ENCODE measurements at places on chromosomes 12 and 14. TPM values are rescaled to one million over a fixed set of nuclear protein-coding genes. Genes with fewer than 3 reads are reported as not detected.
A peak's percentile ranks its signal among the peaks of the same experiment; 100 is the strongest.

GRCh38 chr12:3931206-3931605 lies 58.0 kb upstream of the PARP11 start:
- no peaks in the 10 kb centered on the region for H3K36me3 ChIP-seq
- no peak overlapping the region for H3K27ac ChIP-seq
- H3K4me1 ChIP-seq, result peaks cover 21% of the 10 kb centered on the region
- no peak overlapping the region for H3K4me3 ChIP-seq

DNA sequence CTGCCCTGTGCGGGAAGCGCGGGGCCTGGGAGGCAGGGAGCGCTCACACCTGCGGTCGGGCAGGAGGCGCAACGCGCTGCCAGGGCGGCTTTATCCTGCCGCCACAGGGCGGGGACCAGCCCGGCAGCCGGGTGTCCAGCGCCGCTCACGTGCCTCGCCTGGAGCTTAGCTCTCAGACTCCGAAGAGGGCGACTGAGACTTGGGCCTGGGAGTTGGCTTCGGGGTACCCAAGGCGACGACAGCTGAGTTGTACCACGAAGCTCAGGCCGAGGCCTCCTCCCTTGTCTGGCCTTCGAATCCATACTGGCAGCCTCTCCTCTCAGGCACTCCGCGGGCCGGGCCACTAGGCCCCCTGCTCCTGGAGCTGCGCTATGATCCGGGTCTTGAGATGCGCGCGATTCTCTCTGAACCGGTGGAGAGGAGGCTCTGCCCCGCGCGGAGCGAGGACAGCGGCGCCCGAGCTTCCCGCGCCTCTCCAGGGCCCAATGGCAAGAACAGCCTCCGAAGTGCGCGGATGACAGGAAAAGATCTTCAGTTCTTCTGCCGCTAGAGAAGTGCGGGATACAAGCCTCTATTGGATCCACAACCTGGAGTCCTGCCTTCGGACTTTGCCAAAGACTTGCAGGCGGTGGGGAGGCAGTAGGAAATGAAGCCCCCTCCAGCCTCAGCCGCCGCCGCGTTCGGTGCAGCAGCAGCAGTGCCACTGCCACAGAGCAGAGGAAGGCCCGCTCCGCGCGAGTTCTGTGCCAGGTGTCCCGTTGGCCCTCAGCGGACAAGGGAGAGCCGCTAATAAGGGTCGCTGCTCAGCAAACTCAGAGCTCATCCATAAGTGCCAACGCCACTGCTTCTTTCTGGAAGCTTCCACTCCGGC lies 6.8 kb downstream of the SIX1 start:
- no peaks in the 10 kb centered on the region for H3K36me3 ChIP-seq
- no peak overlapping the region for H3K4me3 ChIP-seq
- H3K27me3 ChIP-seq, result peaks cover 100% of the 10 kb centered on the region
- H3K4me1 ChIP-seq, result peaks cover 9% of the 10 kb centered on the region

DNA sequence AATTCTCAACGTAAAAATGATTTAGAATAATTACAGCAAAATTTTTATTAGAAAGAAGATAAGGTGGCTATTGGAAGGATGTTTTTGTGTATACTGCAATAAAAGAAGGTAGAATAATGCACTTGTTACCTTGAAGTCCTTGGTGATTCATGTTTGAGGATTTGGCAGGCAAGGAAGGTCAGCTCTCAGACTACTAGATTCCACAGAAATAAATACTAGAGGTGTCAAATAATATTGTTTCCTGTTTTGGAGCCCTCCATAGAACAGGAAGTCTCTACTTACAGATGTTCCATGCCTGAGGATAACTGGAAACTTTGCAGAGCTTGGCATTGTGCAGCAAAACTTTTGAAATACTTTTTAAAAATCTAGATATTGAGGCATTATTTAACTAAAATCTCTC lies 284.3 kb upstream of the SYT1 start:
- no peak overlapping the region for H3K4me3 ChIP-seq
- H3K36me3 ChIP-seq, result no peaks in the 10 kb centered on the region
- no peak for DNase-seq
- H3K27ac ChIP-seq, result no peak overlapping the region
- H3K4me1 ChIP-seq, result no peaks in the 10 kb centered on the region

DNA sequence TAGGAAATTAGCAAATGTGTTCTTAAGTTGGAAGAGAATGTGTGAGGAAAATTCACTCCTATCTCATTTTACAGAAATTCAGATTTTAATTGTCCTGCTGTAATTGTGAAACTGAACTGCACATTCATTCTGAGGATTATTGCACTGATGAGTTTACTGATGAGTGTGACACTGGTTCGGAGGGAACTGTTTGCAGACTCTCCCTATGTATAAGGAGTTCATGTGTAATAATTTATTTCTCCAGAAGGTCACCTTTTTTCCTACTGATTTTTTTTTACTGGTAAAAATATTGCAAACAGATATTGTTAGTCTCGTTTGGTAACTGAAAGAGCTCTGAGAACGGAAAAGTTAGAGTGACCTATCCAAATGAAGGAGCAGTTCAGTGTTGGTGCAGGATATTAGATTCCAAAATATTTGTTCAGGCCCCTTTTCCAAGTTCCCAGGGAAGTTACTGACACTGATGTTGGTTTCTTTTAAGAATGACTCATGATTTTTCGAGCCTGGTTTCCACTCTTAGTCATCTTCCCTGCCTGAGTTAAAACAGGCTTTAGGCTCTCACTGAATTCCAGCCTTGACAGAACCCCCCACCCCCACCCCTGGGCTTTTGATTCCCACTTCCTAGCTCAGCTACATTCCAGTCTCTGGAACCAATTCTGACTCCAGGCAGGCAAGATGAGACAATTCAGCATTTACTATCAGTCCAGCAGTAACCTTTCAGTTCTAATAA lies 18.4 kb downstream of the ANO6 start:
- H3K4me1 ChIP-seq, result peaks cover 47% of the 10 kb centered on the region
- no peak overlapping the region for H3K4me3 ChIP-seq
- peak overlapping the region; percentile 94 for H3K27ac ChIP-seq
- peak; percentile 83 for DNase-seq

DNA sequence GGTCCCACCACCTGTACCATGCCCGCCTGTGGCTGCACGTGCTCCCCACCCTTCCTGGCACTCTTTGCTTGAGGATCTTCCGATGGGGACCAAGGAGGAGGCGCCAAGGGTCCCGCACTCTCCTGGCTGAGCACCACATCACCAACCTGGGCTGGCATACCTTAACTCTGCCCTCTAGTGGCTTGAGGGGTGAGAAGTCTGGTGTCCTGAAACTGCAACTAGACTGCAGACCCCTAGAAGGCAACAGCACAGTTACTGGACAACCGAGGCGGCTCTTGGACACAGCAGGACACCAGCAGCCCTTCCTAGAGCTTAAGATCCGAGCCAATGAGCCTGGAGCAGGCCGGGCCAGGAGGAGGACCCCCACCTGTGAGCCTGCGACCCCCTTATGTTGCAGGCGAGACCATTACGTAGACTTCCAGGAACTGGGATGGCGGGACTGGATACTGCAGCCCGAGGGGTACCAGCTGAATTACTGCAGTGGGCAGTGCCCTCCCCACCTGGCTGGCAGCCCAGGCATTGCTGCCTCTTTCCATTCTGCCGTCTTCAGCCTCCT lies 1.1 kb downstream of the INHBE start:
- peaks cover 41% of the 10 kb centered on the region for H3K4me1 ChIP-seq
- H3K4me3 ChIP-seq, result no peak overlapping the region
- no peak overlapping the region for H3K27ac ChIP-seq
- no peaks in the 10 kb centered on the region for H3K36me3 ChIP-seq
- DNase-seq, result peak; percentile 79
- no peaks in the 10 kb centered on the region for H3K27me3 ChIP-seq

DNA sequence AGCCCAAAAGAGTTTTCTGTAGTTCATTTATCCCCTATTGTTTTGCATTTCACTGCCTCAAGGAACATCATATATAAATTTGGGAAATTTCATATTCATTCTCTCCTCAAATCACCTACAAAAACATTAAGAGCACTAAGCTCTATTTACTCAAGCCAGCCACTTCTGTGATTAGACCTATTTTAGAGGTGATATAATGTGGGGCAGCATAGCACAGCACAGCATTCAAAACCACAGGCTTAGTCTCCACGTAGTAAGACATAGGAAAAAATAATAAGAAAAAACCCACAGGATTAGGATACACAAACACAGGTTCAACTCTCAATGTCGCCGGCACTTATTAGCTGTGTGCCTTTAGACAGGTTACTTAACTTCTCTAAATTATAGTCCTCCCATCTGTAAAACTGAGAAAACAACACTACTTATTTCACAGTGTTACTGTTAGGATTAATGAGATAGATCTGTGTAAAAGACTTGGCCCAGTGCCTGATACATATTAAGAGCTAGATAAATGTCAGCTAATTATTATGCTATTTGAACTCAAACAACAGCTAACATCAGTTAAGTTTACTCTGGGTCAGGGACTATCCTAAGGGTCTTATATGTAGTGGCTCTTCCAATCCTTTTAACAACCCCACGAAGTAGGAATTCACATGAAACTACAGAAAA lies 20.3 kb downstream of the DCAF5 start:
- no peaks in the 10 kb centered on the region for H3K27me3 ChIP-seq
- peak overlapping the region; percentile 50 for H3K27ac ChIP-seq
- no peak for DNase-seq
- peaks cover 20% of the 10 kb centered on the region for H3K4me1 ChIP-seq
- no peaks in the 10 kb centered on the region for H3K36me3 ChIP-seq
- no peak overlapping the region for H3K4me3 ChIP-seq

GRCh38 chr12:50764286-50765094 lies 589 bp downstream of the ATF1 start:
- H3K4me1 ChIP-seq, result peaks cover 32% of the 10 kb centered on the region
- no peaks in the 10 kb centered on the region for H3K36me3 ChIP-seq
- DNase-seq, result peak; percentile 78

- peaks cover 22% of the 10 kb centered on the region for H3K4me1 ChIP-seq
- H3K27me3 ChIP-seq, result no peaks in the 10 kb centered on the region
- no peak overlapping the region for H3K27ac ChIP-seq
- H3K4me3 ChIP-seq, result no peak overlapping the region
Measured at GRCh38 chr12:42469355-42470175, 120.0 kb downstream of the PRICKLE1 start.

DNA sequence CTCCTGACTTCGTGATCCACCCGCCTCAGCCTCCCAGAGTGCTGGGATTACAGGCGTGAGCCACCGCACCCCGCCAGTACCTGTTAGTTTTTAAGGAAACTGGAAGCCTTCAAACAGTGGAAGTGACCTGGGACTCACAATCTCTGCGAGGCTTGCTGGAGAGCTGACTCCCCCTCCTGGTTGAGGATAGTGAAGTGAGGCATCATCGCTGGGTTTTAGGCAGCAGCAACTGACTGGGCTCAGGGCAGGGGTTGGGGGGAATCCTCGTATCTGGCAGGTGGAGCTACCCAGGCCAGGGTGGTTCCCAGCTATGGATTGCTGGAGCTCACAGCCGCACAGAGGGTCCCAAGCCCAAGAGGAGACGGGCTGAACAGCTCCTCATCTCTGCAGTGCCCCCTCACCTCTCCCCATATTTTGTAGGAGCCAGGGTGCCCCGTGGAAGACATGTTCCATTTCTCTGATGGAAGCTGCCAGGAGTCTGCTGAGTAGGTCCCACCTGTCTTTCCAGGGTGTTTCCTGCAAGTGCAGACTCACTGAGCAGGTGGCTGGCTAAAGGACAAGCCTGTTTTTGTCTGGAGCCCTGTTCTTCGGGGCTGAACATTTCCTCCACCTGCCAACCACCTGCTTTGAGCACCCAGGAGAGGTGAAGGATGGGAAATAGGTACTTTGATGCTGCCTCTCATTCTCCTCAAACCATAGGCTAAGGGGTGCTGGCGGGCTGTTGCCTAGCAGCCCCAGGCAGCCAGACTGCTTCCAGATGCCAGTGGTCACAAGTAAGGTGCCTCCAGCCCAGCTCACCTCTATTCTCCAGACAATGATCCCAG lies 3.1 kb downstream of the AVIL start:
- H3K27ac ChIP-seq, result no peak overlapping the region
- H3K4me1 ChIP-seq, result peaks cover 5% of the 10 kb centered on the region
- no peaks in the 10 kb centered on the region for H3K27me3 ChIP-seq
- no peak for DNase-seq
- no peaks in the 10 kb centered on the region for H3K36me3 ChIP-seq
- no peak overlapping the region for H3K4me3 ChIP-seq

DNA sequence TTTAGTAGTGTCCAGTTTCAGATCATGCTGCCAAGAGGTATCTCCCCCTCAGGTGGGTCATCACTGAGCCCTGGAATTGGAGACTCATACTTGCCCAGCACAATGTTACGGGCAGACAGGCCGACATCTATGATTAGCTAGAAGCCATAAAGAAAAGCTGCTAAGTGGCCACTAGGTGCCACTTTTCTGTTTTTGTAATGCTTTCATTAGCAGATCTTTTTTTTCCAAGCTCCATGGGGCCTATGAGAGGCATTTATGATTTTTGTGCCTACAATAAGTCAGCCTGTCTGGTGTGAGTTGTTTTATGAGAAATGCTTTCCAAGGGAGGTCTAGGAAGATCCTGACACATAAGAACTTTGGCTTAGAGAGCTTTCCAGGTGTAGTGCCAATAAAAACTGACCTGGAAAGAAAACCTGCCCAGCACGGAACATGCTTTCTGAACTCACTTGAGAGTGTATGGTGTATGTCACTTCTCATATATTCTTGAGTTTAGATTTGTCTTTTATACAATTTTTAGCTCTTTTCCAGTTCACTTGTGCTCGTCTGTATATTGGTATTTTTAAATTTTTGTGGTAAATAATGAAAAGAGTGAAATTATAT lies 21.8 kb upstream of the SMCO2 start:
- no peak overlapping the region for H3K27ac ChIP-seq
- no peaks in the 10 kb centered on the region for H3K27me3 ChIP-seq
- peak; percentile 58 for DNase-seq

DNA sequence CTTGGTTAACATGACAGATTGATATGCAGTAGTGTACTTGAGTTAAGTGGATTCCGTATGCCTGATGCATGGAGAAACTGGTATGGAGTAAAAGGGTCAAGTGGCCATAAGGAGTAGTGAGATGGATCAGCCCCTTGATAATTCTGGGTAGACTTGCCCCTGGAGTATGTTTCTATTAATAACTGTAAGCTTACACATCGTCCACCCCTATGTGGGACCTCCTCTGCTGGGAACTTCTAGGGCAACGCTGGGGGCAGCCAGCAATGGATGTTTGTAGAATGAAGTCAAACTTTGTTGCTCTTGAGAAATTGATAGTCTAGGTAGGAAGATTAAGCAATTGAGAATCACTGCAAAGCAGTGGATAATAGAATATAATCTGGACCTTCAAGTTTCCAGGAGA lies 3.5 kb downstream of the C12orf75 start:
- H3K27me3 ChIP-seq, result no peaks in the 10 kb centered on the region
- H3K4me3 ChIP-seq, result no peak overlapping the region
- H3K27ac ChIP-seq, result no peak overlapping the region

DNA sequence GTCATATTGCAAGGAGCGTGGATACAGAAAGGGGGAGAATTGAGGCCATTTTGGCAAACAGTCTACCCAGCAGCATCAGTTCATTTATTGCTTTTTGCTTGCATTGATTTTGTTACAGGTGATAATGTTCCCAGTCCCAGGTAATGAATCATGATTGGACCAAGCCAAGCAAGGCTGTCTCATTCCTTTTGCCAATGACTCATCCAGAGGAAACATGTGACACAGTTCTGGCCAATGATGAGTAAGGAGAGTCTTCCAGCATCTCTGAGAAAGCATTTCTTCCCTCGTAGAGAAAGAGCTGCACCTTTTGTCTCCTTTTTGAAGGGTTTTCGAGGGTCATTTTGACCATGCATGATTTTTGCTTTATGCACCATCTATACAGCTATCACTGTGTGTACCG lies 68.2 kb downstream of the SLC15A4 start:
- no peaks in the 10 kb centered on the region for H3K4me1 ChIP-seq
- no peaks in the 10 kb centered on the region for H3K27me3 ChIP-seq
- DNase-seq, result no peak
- no peak overlapping the region for H3K4me3 ChIP-seq

FGF6 gene
- total RNA-seq, result not detected

Measured in hepatocyte (in vitro differentiated cells).